ENCODE measurements at places on chromosomes 3 and 15.

- no peaks in the 10 kb centered on the region for H3K36me3 ChIP-seq
- no peaks in the 10 kb centered on the region for H3K27me3 ChIP-seq
- no peaks in the 10 kb centered on the region for H3K4me1 ChIP-seq
- no peak overlapping the region for H3K4me3 ChIP-seq
Measured at GRCh38 chr3:16587681-16588060, 17.6 kb downstream of the DAZL start.

- peaks cover 30% of the 10 kb centered on the region for H3K4me1 ChIP-seq
- no peaks in the 10 kb centered on the region for H3K36me3 ChIP-seq
- no peak overlapping the region for H3K27ac ChIP-seq
- no peaks in the 10 kb centered on the region for H3K27me3 ChIP-seq
Measured at GRCh38 chr15:64824929-64825430, 467 bp downstream of the PIF1 start.

GRCh38 chr15:82571722-82572222 lies 31.5 kb upstream of the RPS17 start:
- no peaks in the 10 kb centered on the region for H3K36me3 ChIP-seq
- DNase-seq, result peak; percentile 41
- peak overlapping the region; percentile 39 for H3K4me3 ChIP-seq
- H3K27me3 ChIP-seq, result no peaks in the 10 kb centered on the region

DNA sequence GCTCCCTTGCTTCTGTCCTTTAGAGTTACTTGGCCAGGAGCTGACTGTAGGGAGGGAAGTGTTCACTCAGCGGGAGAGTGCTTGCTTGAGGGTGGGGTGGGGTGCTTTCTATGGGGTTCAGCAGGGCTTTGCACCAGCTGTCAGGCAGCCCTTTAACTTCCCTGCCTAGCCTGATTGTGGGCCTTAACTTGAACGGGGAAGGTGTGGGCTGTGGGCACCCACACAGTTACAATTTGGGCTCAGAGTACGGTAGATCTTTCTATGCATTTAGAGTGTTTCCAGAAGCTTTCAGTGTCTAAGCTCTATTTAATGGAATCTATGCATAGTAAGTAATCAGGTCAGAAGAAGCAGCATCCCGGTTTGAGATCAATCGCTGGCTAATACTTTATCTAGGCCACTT lies 48.2 kb upstream of the SKOR1 start:
- H3K27ac ChIP-seq, result no peak overlapping the region
- DNase-seq, result no peak
- H3K4me1 ChIP-seq, result no peaks in the 10 kb centered on the region
- no peak overlapping the region for H3K4me3 ChIP-seq
- H3K27me3 ChIP-seq, result no peaks in the 10 kb centered on the region

DNA sequence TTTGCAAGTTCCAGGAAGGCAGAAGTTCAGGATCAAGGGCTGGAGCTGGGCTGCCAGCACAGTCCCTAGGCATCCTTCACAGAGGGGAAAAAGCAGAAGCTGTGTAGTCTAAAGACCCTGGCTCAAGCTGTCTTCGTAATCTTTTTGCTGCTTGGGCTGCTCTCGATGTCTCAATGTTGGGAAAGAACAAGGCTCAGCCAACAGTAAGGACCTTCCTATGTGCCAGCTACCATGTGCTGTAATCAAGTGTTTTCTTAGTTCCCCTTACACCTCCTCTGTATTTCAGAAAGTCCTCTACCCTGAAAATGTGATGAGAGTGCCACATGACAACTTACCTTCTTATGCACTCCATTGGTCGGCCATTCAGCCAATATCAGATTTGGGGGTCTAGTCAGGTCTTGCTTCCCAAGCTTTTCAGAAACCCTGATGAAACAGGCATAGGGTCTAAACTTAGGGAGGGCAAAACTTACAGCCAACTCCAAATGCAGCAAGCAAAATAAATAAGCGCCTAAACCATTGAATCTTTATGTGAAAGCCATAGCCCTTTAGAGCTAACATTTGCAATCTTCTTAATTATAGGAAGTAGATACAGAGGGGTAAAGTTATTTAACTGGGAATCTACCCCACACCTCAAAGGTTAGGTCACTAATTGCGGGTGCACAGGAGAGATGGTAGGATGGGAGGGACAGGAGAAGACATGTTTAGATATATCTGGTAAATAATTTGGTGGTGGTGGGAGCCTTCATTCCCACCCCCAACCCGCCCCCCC lies 1.2 kb upstream of the EDEM1 start:
- no peak for DNase-seq
- peaks cover 7% of the 10 kb centered on the region for H3K36me3 ChIP-seq
- H3K4me3 ChIP-seq, result peak overlapping the region; percentile 69

GRCh38 chr3:67662733-67663132 lies 8.3 kb upstream of the SUCLG2 start:
- H3K27me3 ChIP-seq, result no peaks in the 10 kb centered on the region
- no peaks in the 10 kb centered on the region for H3K4me1 ChIP-seq
- DNase-seq, result no peak
- no peak overlapping the region for H3K27ac ChIP-seq
- H3K4me3 ChIP-seq, result no peak overlapping the region
